Cardiac fibroblast (primary cell): ENCODE measurements at places on chromosomes 6 and 20.
A peak's percentile ranks its signal among the peaks of the same experiment; 100 is the strongest.

- no peak for DNase-seq
Measured at GRCh38 chr20:13824459-13824858, 39.6 kb downstream of the NDUFAF5 start.

DNA sequence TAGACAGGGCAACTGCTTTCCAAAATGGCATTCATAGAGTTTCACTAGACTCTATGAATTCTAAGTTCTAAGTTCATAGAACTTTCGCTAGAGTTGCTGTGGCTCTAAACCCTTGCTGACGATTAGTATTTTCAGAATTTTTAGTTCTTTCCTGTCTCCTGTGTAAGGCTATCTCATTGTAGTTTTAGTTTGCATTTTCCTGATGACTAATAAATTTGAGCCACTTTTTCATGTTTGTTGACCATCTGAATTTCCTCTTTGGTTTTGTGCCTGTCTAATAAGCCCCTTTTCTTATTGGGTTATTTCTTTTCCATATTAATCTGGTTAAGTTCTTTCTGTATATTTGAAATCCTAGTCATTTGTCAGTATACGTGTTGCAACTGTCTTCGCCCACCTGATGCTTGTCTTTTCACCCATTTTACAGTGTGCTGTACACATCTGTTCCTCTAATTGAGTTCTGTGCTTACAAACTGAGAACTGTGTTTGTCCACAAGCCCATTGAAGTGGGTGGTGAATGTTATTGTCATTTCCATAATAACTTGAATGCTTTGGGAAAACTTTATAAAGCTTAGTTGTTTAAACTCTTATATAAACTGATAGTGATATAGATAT, 177.7 kb upstream of the CDYL start:
- DNase-seq, result no peak

DNA sequence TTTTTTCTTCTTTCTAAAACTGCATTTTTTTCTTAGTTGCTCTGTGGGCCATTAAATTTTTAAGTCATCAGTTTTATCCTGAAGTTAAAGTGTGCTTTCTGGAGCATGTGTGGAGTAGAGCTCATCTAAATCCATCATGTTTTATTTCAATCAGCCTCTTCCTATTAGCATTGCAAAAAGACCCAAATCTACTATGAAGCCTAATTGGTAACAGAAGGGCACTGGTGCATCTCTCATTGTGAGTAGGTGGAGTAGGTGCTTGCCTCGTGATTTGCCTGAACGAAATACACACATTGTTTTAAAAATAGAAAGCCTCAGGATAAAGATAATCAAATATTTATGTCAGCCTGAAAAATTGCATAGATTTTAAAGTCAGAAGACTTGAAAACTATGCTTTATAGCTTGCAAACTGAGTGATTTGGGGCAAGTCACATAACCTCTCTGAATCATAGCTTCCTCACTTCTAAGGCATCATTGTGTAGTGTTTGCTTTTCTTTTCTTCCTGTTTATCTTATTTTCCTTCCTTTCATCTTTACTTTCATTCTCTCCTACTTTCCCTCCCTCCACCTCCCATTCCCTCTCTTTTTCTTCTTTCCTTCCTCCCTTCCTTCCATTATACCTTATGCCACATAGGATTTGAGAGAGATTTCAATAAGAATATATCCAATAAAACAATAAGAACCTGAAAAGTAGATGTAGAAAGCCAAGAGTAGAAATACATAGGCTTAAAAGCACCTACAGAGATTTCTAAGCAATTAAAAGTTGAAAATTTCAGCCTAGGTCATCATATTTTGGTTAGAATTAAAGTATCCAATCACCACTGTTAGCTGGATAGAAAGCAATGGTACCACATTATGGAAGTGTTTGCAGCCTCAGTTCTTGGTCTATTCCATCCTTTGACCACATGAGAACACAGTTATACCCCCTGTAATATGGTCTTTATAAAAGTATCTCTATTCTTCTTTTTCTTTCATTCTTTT, 49.6 kb upstream of the RNF146 start:
- no peak for DNase-seq

DNA sequence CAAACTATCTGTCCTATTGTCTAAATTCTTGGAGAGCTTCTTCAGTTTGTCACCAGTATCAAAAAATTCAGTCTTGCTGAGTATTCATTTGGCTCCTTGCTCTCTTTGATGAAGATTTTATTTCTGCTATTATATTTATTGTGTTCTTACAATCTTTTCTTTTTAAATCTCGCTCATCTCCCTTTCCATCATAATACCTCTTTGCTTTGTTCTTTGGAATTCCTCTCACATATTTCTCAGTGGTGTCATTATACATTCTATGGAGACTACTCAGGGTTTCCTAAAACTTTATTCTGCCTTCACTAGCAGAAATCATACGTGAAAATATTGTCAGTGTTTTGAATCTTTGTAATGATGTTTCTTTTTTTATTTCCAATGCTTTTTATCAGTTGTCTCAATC, 445.2 kb upstream of the ID4 start:
- no peak for DNase-seq

DNA sequence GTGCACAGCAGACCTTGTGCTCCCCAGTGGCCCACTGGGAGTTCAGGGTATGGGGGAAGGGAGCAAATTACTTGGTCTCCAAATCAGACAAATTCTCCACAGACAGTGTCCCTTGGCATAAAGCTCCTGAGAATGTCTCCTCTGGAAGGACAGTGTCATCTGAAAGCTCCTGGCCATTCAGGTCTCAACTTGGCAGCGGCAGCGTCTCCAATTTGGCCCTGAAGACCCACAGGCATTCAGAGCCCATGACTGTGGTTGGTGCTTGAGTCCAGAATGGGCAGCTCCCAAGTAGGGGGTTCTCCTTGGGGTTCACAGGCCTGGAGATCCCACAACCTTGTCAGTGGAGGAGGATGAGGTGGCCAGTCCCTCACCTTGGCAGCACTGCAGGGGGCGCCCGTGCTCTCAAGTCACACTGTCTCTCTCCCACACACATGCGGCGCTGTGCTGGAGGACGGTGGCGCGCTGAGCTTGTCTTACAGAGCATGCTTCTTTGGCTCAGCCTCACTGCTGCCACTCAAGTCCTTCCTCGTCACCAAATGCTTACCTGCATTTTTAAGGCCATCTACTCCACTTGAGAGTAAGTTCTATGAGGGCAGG, 20.7 kb downstream of the DYNLRB1 start:
- peak; percentile 74 for DNase-seq

DNA sequence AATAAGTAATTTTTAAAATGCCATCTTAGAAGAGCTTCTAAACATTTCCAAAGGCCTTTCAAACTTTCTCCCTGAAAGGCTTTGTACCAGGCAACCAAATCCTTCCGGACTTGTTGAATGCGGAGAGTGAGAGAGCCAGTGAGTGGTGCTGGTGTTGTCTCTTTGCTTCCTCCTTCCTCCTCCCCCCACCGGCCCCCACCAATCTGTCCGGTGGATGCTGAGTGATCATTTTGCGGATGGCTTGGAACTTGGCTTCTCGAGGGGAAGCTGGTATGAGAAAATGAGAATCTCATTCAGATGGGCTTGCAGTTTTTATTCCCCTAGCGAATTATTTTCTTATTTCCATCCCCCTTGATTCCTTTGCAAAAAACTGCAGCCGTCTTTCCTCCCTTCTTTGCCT, 97.3 kb downstream of the ANKRD60 start:
- DNase-seq, result peak; percentile 16

DNA sequence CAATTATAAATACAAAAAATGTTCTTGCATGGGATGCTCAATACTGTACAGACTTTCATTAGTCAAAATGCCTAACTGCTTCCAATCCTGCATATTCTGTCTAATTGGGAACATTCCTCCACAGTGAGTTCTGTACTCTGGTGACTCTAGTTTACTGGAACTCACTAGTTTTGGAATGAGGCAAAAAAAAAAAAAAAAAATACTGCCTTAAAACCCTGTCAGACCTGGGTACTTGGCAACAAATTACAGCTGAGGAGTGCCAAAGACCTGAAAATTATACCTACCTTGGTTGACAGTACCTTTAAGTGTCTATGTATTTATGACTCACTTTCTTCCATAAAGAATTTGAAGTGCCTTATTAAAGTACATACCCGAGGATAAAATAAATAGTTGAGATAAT, 276.7 kb downstream of the FARS2 start:
- peak; percentile 28 for DNase-seq

GRCh38 chr20:37920270-37920669, 17.3 kb downstream of the VSTM2L start:
- DNase-seq, result no peak

DNA sequence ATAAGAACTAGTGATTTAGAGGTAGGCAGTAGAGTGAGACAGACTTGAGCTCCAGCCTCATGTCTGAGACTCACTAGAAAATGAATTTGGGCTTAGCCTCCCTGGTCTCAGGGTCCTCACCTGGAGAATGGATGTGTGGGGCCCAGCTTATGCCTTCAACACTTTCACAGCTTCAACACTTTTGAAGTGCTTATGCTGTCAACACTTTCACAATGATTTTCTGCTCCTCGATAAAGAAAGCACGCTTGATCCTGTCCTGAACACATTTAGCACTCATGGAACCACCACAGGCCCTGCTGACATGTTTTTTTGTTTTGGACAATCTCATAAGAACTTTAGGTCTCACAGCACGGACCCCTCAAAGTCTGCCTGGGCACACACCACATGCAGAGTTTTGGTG, 229.3 kb downstream of the PACRG start:
- no peak for DNase-seq

GRCh38 chr20:59028812-59029211, 3.3 kb downstream of the ATP5F1E start:
- no peak for DNase-seq

- DNase-seq, result no peak
Measured at GRCh38 chr20:48794816-48795457, 32.9 kb downstream of the PREX1 start.

DNA sequence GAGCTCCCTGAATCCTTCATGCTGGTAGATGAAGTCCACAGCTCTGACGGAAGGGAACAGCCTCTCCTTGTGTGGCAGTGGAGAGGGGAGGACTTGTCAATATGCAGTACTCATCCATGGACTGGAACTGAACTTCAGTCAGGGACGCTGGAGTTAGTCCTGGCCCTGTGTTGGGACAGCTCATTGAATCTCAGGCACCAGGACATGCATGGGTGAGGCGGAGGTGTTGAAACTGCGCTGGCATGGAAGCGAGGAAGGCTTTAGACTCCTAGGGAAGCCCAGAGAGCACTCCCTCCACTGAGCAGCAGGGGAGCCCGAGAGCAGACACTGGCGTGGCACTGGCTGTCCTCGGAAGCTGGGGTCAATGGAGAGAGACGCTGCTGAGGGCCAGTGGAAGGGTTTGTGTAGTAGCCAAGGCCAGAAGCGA, 161.3 kb upstream of the GGTLC1 start:
- no peak for DNase-seq

DNA sequence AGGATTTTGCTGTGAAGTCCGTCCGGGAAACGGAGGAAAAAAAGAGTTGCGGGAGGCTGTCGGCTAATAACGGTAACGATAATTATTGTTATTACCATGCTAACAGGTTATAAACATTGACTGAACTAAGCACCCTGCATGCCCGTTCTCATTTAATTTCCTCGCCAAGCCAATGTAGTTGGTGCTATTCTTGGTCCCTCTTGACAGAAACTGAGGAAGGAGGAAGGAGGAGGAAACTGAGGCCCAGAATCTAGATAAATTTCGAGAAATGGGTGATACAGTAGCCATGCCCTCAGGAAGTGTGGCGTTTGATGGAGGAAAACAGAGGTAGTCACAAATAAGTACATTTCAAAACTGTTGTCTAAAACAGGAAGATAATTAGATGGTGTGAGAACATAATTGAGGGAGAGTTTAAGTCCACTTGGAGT, 474 bp downstream of the TPX2 start:
- no peak for DNase-seq
